ENCODE measurements at places on chromosomes 6 and 20.

DNA sequence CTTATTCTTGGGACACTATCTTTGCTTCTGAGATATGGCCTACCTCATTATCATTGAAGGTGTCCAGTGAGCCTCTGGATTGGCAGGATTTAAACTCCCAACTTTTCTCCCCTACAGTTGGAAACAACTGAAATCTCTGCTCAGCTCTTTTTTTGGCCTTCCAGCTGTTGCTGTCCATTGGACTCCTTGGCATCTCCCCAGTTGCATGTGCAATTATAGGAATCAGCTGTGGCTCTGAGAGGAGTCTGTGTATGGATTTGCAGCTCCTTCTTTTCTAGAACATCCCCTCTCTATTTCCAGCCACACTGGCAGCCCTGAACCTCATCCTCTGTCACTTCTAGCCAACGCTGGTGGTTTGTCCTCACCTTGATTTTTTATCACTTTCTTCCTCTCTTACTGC is 21.2 kb downstream of the RAB22A start:
- no peak for DNase-seq

DNA sequence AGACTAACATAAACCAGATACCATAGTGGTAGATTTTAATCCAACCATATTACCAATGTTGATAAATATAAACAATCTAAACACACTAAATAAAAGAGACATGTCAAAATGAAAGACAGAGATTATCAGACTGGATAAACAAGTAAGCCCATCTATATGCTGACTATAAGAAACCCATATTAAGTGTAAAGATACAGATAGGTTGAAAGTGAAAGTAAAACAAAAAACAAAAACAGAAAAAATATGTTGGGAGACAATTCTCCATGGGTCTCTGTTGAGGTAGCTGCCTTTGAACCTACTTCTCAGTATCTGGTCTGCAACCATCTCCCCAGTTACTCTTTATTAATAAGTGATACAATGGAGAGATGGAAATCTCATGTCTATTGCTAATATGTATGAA is 21.2 kb downstream of the REV3L start:
- no peak for DNase-seq

DNA sequence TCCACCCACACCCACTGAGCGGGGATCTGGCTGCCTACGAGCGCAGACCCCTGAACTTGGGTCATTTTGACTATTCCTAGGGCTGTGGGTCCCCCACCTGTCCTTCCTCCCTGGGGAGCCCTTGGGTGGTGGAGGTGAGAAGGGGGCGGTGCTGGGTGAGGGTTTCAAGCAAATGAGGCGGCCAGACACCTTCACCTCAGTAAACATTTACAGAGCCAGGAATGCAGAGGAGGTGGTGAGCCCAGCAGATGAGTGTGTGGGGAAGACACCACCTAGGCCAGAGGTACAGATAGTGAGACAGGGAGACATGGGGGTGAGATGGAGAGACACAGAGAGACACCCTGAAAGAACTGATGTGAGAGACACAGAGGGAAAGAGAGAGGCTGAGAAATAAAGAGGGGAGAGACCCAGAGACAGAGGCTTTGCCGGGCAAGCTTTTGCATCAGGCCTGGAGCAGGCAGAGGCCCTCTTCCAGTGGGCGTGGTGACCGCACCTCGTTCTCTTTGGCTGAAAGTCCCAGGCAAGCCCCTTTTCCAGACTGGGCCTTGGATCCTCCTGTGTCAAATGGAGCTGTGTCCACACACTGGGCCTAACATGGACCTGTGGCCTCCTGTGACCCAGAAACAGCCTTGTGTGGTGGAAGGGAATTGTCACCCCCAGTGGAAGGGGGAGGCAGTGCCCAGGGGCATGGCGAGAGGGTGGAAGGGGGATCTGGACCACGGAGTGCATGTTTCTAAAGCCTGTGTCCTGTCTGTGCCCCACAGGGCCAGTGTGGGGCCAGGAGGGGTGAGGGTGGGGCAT is 29.7 kb downstream of the CEBPB start:
- DNase-seq: no peak

DNA sequence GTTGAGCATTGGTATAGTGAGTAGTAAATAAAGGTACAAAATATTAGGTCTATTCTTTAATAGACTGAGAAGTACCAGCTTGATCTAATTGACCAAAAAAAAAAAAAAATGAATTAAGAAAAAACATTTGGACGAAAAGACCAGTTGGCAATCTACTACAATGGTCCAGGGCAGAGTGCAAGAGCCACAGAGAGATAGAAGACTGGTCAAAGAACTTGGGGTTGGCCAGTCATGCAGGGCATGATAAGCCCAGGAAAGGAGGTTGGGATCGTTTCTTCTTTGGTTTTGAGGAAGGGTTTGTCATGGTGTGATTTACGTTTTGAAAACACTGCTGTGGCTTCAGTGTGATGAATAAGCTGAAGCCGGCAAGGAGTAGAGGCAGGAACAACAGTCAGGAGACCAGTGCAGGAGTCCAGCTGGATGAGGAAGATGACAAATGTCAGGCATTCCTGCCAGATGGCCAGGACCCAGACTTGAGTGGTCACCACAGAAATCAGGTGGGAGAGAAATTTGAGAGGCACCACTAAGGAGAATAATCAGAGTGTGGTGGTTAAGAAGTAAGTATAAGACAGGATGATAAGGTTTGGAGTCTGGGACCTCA is 14.0 kb downstream of the SMLR1 start:
- no peak for DNase-seq

- no peak for DNase-seq
Measured at GRCh38 chr20:53194306-53195290, 222.4 kb downstream of the TSHZ2 start.

DNA sequence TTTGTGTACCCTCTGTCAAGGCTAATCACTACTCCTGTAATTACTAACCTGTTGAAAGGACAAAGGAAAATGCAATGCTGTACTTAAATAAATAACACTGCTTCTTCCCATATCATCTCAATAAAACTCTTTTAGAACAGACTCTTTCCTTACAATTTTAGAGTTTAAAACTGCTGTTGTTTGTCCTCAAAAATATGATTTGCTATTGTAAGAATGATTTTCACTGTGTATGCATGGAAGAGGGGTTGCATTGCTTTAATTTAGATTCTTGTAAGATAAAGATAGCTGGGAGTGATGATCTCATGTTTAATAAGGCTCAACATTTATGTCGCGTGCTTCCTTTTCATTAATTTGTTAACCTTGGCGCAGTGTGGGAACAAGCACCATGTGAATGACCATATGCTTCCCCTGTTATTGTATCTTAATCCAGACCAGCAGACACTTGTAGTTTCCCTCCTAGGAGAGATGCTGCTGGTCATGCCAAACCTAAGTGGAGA is 89.8 kb upstream of the ATXN1 start:
- DNase-seq: no peak

DNA sequence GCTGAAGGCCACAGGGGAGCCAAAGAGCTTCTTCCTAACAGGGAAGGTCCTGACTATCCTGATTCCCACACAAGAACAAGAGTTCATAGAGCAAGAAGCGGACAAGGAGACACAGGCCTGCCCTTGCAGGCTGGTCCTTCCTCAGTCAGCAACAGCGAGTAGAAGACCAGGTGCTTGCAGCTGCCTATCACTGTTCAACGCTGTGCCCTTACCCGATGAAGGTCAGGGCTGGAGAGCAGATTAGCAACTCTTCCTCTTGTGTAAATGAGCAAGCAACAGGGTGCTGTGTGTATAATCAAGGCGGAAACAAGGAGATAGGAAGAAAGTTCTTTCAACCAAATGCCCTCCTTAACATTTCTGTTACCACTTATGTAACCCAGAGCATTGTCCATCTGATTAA is 115.3 kb upstream of the SPACA1 start:
- DNase-seq: no peak

GRCh38 chr6:44047179-44047546 is 80.1 kb downstream of the MRPL14 start:
- DNase-seq: no peak

GRCh38 chr20:38825901-38826625 is 20.6 kb downstream of the PPP1R16B start:
- DNase-seq: no peak
